ELR (cell line): ENCODE measurements at places on chromosomes 7 and 10.

GRCh38 chr7:22667187-22667561 is 59.8 kb upstream of the IL6 start:
- DNase-seq, result no peak

- peak; percentile 95 for DNase-seq
These were observed 77.0 kb upstream of the PODXL start for GRCh38 chr7:131633342-131633843.

DNA sequence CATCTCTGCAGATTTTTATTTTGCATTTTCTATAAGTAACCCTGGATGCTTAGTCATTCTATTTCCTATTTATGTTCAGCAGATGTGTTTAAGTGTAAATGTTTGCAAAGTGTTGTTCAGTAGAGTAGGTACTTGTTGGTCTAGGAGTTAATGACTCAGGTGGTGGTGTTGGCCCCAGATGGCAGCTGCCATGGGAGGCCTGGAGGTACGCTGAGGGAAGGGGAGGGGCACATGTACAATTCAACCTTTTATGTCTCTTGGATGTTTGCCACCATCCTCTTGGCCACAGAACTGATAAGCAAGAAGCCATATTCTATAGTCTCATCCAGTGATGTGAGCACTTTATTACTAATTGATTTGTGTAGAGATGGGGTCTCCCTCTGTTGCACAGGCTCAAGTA is 68.1 kb upstream of the SLC39A12 start:
- no peak for DNase-seq

GRCh38 chr10:30639946-30640786 is 10.6 kb upstream of the LYZL2 start:
- DNase-seq, result peak; percentile 72

DNA sequence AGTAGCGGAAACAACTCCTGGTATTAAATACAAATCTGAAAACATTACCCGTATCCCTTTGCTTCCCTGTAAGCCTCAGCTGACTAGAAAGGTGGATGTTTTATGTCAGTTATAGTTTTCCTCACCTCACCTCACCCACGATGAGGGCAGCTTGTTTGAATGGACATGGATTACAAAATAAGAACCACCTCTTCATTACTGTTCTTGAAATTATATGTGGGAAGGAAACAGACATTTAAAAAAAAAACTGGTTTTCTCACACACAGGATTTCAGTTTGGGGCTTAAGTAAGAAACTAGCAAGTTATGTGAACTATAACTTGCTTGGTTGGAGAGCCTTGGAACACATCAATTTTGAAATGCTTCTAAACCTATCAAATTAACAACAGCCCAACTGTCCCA is 232.9 kb upstream of the CCDC6 start:
- no peak for DNase-seq

GRCh38 chr10:100901051-100901450 is 11.7 kb upstream of the SLF2 start:
- no peak for DNase-seq

GRCh38 chr10:52999681-53000080 is 227.1 kb upstream of the MBL2 start:
- DNase-seq, result no peak

- DNase-seq, result peak; percentile 77
These were observed 132.1 kb downstream of the NRBF2 start for GRCh38 chr10:63265222-63265617.

- DNase-seq, result no peak
These were observed 1.8 kb downstream of the PALD1 start for GRCh38 chr10:70480239-70480861.

DNA sequence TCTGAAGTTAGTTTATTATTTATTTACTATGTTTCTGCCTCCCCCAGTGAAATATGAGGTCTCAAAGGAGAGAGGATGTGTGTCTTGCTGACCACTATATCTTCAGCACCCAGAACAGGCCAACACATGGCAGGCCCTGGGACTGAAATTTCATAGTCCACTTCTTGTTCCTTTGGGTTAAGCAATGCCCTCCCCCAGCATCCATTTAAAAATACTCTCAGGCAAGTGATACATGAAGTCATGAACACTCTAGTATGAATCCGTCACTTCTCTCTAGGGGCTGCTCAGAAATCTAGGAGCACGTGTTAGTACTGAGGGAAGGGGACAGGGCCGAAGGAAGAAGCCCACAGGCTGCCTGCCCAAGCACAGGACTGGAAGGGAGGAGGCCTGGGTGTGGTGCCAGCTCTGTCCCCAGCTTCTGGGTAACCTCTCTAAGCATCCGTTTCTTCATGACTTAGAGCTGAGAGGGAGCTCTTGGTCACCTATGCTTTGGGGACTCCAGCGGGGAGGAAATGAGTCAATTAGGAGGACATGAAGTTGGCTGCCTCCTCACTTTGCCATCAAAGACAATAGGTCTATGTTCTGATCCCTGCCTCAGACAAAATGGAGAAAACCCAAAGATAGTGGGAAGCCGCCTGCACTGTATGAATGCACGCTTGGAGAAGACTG is 119.2 kb downstream of the KCNMA1 start:
- no peak for DNase-seq

GRCh38 chr7:133699386-133699785 is 427.8 kb upstream of the LRGUK start:
- DNase-seq, result no peak

DNA sequence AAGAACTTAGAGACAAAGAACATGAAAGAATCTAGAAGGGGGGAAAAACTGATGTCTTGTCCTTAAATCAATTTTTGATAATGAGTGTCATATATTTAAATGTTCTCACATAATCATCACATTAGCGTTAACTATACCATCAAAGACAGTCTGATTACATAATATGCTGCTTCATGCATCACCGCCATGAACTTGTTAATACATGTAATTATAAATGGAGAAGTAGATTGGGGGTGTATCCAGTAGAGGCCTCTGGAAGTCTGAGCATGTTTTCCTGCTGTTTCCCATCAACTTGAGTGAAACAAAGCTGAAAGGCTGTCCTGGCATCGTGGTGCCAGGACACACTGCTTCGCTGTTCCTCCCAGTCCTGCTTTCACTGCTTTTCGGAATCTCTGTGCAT is 48.2 kb downstream of the PRLHR start:
- no peak for DNase-seq

DNA sequence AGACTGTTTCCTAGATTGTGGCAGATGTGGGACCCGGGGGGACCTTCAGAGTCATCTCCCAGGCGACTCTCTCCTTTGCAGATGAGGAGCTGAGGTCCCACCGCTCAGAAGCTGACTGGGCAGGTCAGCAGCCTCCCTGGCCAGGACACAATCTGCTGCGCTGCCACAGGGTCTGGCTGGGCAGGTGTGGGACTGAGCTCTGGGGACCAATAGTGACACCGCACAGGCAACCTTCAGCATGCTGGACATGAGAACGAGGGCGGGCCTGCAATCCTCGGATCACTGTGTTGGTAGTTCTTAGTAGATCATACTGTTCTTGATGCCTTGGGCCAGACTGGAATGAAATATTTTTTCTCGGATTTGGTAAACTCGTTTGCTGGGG is 20.5 kb upstream of the CRYGN start:
- DNase-seq, result no peak

GRCh38 chr10:98321186-98321780 is 53.3 kb upstream of the LOXL4 start:
- DNase-seq, result no peak

DNA sequence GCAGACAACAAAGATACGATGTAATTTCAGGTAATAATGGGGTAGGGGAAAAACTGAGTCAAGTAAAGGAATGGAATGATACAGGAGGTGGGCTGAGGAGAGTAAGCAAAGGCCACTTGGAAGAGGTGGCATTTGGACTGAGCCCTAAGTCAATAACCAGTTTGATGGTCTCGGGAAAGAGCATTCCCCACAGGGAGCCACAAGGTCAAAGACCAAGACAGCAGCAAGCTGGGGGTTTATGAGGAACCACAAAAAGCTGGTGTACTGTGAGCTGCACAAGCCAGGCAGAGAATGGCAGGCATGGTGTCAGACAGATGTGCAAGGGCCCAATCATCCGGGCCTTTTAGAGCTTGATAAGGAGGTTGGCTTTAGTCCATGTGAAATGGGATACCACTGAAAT is 98.7 kb downstream of the NOC3L start:
- DNase-seq, result no peak

DNA sequence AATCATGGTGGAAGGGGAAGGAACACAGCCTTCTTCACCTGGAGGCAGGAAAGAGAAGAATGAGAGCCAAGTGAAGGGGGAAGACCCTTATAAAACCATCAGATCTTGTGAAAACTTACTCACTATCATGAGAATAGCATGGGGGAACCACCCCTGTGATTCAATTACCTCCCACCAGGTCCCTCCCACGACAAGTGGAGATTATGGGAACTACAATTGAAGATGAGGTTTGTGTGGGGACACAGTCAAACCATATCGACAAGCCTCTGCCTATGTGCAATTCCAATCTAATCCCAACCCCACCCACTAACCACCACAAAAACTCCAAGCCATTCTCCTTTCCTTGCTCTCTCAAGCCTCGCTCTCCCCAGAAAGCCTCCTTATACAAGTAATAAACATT is 69.2 kb downstream of the TAC1 start:
- DNase-seq, result no peak

- peak; percentile 82 for DNase-seq
These were observed 410.2 kb upstream of the KLF6 start for GRCh38 chr10:4195213-4195612.

GRCh38 chr7:2139004-2139699 is 93.6 kb downstream of the MAD1L1 start:
- no peak for DNase-seq

- peak; percentile 30 for DNase-seq
These were observed 30.7 kb upstream of the GDF10 start for GRCh38 chr10:47269294-47269693.

GRCh38 chr10:103507235-103508191 is 14.0 kb downstream of the NEURL1 start:
- no peak for DNase-seq

- DNase-seq, result no peak
These were observed 64.8 kb downstream of the ARMC3 start for GRCh38 chr10:22992621-22993020.

GRCh38 chr7:74025146-74025545 is 2.8 kb upstream of the ELN start:
- no peak for DNase-seq

DNA sequence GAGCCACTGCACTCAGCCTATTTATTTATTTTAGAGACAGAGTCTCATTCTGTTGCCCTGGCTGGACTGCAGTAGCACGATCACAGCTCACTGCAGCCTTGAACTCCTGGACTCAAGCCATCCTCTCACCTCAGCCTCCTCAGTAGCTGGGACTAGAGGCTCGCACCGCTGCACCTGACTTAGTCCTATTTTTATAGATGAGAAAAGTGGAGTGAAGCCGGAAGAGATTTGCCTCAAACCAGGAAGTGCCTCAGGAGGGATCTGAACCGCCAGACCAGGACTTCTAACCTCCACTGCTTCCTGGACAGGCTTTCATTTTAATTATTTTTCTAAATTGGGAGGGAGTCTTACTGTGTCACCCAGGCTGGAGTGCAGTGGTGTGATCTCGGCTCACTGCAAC is 17.5 kb upstream of the CLIP2 start:
- no peak for DNase-seq

GRCh38 chr10:27364028-27364427 is 123.4 kb upstream of the ACBD5 start:
- no peak for DNase-seq

DNA sequence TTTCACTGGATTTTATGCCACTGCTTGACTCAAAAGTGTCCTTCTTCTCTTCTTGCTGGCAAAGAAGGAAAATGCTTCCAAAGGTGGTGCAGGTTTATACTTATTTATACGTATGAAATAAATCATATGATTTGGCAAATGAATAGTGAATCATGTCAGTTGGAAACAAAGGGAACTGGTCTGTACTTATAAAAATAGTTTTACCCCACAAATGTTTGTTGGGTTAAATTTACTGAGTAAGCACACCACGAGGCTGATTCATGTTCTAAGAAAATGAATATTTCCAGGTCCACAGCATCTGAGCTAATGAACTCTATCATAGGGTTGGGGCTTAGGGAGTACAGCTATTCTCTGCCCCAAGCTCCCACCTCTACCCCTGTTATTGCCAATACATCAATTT is 232.2 kb downstream of the TRIL start:
- DNase-seq, result no peak

DNA sequence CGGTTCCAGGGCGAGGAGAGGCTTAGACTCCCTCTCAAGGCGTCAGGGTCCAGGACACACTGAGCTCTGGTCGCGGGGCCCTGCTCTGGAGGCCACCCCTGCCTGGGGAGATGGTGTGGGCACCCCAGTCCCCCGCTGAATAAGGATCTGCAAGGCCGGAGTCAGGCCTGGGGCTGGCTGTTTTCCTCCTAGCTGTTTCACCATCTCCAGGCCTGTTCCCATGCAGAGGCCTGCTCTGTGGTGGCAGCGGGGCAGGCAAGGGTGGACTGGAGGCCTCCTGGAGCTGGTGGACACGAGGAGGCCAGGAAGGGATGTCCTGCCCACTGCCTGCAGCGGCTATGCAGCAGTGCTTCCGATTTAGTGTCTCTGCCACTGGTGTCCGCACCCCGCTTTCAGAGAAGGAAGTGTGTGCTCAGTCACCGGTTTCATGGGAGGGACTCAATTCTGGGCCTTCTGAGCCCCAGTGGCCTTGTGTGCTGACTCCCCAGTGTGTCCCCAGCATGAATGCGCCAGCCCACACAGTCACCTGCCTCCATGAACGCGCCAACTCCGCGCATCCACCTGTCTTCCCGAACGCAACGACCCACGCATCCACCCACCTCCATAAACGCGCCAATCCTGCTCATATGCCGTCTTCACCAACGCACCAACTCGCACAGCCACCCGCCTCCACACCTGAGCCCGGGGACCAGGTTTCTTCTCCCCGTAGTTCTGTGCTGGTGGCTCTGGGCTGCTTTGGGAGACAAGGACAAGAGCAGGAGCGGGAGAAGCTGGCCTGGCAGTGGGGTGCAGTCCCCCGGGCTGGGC is 14.5 kb upstream of the GPR146 start:
- no peak for DNase-seq

- no peak for DNase-seq
These were observed 134.8 kb upstream of the NAMPT start for GRCh38 chr7:106419455-106420182.

- DNase-seq, result no peak
These were observed 205.5 kb downstream of the SEMA3D start for GRCh38 chr7:84981055-84981976.

GRCh38 chr10:132518572-132519381 is 18.8 kb upstream of the INPP5A start:
- DNase-seq, result no peak

GRCh38 chr7:45580053-45580872 is 6.1 kb downstream of the ADCY1 start:
- DNase-seq, result peak; percentile 16

GRCh38 chr7:37970211-37970610 is 49.8 kb downstream of the EPDR1 start:
- no peak for DNase-seq
